HuH-7.5 (cell line): ENCODE measurements at places on chromosomes 12 and 14.

DNA sequence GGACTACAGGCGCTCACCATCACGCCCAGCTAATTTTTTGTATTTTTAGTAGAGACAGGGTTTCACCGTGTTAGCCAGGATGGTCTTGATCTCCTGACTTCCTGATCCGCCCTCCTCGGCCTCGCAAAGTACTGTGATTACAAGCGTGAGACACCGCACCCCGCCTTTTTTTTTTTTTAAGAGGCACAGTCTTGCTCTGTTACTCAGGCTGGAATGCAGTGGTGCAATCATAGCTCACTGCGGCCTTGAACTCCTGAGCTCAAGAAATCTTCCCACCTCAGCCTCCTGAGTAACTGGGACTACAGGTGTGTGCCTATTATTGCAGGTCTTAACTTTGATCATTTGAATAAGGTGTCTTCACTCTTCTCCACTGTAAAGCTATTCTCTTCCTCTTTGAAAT, 5.3 kb upstream of the GLTP start:
- no peak for DNase-seq

- DNase-seq, result no peak
These were observed 22.5 kb downstream of the TESC start for GRCh38 chr12:117076410-117077372.

- DNase-seq, result no peak
These were observed 15.9 kb downstream of the CFAP251 start for GRCh38 chr12:121934309-121934664.

GRCh38 chr12:92860521-92860920, 68.6 kb downstream of the EEA1 start:
- no peak for DNase-seq

DNA sequence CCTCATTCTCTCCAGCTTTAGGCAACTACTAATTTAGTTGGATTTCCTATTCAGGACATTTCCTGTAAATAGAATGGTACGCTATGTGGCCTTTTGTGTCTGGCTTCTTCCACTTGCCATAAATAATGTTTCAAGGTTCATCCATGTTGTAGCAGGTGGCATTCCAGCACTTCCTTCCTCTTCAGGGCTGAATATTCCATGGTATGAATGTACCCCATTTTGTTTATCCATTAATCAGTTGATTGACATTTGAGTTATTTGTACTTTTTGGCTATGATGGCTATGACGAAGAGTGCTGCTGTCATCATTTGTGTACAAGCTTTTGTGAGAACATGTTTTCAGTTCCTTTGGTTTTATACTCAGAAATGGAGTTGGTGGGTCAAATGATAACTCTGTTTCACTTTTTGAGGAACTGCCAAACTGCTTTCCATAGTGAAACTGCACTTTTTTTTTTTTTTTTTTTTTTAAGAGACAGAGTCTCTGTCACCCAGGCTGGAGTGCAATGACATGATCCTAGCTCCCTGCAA, 6.5 kb upstream of the CDK2AP1 start:
- no peak for DNase-seq

DNA sequence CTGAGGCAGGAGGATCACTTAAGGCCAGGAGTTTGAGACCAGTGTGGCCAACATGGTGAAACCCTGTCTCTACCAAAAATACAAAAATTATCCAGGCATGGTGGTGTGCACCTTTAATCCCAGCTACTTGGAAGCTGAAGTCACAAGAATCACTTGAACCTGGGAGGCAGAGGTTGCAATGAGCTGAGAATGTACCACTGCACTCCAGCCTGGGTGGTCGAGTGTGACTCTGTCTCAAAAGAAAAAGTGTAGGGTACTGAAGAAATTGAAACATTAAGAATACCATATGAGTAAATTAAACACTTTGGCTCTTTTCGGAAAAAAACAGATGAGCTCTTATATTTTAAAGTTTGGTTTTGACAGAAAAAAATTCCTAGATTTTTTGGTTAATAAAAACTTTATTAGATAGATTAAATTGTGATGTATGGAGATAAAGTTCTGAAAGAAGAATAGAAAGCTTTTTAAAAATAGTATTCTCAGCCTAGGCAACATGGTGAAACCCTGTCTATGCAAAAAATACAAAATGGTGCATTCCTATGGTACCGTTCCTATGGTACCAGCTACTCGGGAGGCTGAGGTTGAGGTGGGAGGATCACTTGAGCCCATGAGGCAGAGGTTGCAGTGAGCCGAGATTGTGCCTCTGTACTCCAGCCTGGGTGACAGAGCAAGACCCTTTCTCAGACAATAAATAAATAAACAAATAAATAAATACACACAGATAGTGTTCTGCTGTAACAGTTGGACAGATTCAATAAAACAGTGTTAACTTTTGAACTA, 20.1 kb downstream of the MDM2 start:
- DNase-seq, result no peak

DNA sequence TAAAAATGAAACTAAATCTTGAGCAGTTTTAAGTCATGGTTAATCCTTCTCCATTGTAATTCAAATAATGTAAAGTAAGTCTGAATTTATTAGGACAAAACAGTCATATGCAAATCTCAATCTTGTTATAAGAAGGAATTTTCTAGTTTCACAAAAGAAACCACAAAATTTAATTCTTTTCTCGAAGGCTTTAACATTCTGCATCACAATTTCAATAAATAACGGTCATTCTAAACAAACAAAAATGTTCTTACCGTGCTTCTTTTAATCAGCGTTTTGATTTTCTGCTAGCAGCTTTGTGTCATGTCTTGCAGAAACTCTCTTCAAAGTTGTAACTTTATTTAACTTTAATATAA, 225 bp downstream of the CLEC2B start:
- no peak for DNase-seq

- no peak for DNase-seq
These were observed 17.8 kb downstream of the FBXL14 start for GRCh38 chr12:1576410-1577241.

DNA sequence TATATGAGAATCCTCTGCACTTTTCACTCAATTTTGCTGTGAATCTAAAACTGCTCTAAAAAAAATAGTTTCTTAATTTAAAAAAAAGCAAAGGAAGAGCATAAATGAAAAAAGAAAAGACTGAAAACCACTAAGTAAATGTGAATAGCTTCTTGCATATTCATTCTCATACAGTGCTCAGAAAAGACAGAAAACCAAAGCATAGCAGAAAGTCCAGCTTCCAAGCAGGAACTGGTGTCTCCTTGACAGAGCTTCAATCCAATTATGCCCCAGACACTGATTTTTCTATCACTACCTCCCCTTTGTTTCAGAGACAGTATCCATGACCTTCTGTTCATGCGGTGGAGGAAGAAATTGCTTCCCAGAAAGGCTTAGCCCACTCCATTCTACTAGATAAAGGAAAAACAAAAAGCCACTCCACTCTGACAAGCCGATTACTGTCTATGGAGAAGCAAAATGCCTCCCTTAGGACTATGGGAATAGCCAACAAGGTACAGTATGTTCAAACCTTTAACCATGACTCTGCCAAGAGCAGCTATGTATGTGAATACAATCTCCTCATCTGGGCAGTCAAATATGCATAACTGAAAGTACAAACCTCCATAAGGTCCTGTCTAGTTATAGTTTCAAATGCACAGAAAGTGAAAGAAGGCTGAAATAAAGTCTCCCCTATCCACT, 40.6 kb downstream of the ATF7 start:
- no peak for DNase-seq

GRCh38 chr14:24171422-24172260, at the start of gene REC8:
Gene REC8 (plus strand): TSS chr14:24172080. CDS start chr14:24172553, 473 bp downstream.
- no peak for DNase-seq

DNA sequence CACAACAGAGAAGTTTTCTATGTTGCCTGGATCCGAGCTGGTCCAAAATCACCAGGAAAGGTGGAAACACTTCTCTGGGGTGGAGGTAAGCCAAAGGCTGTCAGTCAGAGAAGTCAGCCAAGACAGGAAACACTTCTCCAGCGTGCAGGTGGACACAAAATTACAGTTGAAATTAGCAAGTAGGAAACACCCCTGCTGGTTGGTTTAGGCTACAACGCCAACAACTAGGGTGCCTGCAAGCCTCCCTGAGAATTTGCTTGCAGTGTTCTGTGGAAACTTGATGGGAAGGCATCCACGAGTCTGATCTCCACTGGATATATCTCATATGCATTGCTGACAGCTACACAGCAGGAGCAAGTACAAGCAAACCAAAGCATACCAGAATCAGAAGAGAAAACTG, 600.5 kb downstream of the RERGL start:
- DNase-seq, result no peak

DNA sequence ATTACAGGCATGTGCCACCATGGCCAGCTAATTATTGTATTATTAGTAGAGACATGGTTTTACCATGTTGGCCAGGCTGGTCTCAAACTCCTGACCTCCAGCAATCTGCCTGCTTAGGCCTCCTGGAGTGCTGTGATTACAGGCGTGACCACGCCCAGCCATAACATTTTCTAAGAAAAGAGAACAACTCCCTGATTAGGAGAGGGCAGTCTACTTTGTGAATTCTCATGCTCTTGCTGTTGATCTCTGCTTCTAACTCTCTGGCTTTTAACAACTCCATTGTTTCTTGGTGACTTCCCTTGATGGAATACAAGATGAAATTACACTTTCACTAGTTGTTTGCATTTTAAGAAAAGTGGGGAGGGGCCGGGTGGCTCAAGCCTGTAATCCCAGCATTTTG, 33.6 kb downstream of the SSH1 start:
- DNase-seq, result no peak

DNA sequence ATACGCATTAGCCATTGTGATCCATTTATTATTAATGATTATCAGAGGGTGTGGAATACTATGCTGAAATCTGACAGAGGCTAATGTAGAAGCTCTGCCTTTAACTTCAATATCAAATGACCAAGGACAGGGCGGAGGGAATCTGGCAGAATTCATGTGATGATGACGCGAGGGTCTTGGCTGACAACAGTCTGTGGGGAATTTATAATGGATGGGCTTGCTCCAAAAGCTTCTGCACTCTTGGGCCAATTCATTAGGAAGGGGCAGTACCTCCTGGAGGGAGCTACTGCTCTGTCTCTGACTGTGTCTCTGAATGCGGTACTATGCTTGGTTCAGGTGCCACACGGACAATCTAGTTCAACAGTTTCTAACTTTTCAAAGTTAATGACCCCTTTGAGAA, 46.2 kb downstream of the GALNT8 start:
- no peak for DNase-seq

- no peak for DNase-seq
These were observed 10.2 kb downstream of the OR6S1 start for GRCh38 chr14:20631023-20631879.

DNA sequence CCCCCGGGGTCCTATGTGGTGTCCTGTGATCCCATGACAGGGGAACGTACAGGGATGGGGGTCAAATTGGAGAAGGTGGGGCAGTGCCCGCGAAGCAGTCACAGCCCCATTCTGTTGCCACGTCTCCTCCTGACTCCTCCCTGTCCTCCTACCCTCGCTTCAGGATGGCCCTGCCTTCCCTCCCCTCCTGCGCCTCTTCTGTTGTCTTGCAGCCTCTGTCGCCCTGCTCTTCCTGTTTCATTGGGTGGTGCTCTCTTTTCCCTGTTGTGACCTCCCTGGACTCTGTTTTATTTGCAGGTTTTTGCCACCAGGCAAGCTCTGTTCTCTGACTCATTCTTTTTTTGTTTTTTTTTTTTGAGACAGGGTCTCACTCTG, 18.7 kb downstream of the CABP1 start:
- DNase-seq, result no peak

- no peak for DNase-seq
These were observed 9.7 kb downstream of the PACS2 start for GRCh38 chr14:105324080-105324778.

GRCh38 chr12:76422543-76423438, 74.6 kb upstream of the BBS10 start:
- DNase-seq, result no peak

GRCh38 chr12:13247596-13247995, 51.1 kb downstream of the EMP1 start:
- no peak for DNase-seq

- DNase-seq, result no peak
These were observed 147.2 kb upstream of the DYRK2 start for GRCh38 chr12:67501362-67501761.

GRCh38 chr12:26317942-26318575, 122.7 kb downstream of the SSPN start:
- DNase-seq, result no peak

GRCh38 chr12:3010214-3010930, 51.2 kb downstream of the TEAD4 start:
- DNase-seq, result no peak

DNA sequence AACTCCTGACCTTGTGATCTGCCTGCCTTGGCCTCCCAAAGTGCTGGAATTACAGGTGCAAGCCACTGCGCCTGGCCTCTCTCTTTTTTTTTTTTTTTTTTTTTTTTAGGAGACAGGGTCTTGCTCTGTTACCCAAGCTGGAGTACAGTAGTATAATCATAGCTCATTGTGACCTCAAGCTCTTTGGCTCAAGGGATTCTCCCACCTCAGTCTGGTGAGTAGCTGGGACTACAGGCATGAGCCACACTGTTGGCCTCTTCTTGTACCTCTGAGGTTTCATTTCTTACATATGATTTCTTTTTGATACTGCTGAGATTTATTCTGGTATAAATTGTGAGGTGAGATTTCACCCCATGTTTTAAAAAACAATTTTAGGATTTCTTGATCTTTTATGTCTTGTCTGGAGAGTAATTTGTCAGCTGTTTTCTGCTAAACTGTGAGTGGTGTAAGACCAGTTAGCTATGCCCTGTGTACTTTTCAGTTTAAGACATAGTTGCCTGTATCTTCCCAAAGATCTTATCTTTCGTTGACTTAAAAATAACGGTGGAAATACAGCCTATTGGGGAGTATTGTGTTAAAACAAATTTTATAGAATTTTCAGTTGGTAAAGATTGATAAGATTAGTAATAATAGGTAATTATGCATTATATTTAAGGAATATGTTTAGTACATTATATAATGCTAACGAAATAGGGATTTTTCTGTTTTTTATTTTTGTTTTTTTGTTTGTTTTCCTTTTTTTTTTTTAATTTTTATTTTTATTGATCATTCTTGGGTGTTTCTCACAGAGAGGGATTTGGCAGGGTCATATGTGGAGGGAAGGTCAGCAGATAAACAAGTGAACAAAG, 31.7 kb downstream of the WDR20 start:
- DNase-seq, result no peak

- DNase-seq, result no peak
These were observed 6.4 kb upstream of the NTN4 start for GRCh38 chr12:95796982-95797289.

DNA sequence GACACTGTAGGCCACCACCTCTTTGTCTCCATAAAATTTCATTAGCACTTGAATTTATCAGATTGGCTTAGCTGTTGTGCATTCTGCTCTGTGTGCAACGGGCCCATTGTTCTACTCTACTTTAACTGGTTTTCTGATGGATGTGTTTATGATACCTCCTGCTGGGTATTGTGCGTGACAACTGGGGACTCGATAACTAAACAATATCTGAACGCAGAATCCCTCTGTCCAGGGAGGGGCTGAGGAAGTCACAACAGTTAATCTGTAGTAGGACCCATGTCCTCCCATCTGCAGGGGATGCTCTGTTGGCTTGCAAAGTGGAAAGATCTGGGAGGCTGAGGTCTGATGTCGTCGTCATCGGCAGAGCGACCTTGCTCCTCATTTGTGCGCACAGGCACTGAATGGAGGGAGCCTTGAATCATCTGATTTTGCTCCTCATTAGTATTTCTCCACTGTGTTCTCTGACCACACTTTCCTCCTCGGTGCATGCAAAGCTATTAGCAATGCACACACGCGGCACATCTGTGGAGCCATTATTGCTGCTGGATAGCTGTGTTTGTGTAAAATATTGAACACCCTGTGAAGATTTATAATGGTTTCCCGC, 422.5 kb downstream of the NRXN3 start:
- DNase-seq, result no peak
